ENCODE measurements at places on chromosomes 3 and 15.

- no peak for DNase-seq
These were observed 37.9 kb downstream of the TUBGCP4 start for GRCh38 chr15:43408789-43409188.

- no peak for DNase-seq
These were observed 96.7 kb downstream of the KBTBD8 start for GRCh38 chr3:67094774-67095173.

DNA sequence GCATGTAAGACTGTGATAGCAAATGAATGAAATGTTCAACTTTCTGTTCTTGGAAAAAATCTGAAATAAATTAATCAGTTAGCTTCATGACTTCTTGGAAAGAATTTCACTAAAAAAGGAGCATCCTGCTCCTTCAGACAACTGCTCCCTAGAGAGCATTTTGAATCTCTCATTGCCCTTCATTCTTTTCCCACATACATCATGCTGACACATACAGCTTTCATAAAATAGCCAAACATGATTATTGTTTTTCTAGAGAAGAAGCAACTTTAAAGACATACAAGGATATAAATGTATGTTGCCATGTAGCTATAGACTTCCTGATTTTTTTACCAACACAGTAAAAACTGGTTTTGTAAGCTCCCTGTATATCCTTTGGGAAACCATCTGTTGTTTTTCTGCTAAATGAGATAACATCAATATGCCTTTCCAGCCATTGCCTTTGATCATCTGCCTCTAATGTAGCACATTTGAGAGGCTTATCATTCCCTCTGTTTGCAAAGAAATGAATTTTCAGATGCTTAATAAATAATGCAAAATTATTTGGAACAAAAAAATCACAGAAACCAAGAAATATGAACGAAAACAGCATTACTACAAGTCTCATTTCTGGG lies 248.2 kb upstream of the GPR149 start:
- no peak for DNase-seq

- DNase-seq = no peak
These were observed 22.6 kb downstream of the DENND4A start for GRCh38 chr15:65769482-65769881.

GRCh38 chr3:182704926-182705325 lies 88.4 kb upstream of the ATP11B start:
- DNase-seq = no peak

All from stimulated activated CD8-positive, alpha-beta memory T cell treated with anti-CD3 and anti-CD28 coated beads, Interleukin-15, amount 100 ng/mL, for 24 hours (primary cell).